CD4-positive, alpha-beta T cell treated with Interleukin-17A for 1 hour (primary cell): ENCODE measurements at places on chromosomes 7 and 10.

- no peak for DNase-seq
These were observed 1.3 kb upstream of the TMED4 start for GRCh38 chr7:44583146-44583865.

- no peak for DNase-seq
These were observed 45.9 kb upstream of the WDR11 start for GRCh38 chr10:120805014-120805812.

DNA sequence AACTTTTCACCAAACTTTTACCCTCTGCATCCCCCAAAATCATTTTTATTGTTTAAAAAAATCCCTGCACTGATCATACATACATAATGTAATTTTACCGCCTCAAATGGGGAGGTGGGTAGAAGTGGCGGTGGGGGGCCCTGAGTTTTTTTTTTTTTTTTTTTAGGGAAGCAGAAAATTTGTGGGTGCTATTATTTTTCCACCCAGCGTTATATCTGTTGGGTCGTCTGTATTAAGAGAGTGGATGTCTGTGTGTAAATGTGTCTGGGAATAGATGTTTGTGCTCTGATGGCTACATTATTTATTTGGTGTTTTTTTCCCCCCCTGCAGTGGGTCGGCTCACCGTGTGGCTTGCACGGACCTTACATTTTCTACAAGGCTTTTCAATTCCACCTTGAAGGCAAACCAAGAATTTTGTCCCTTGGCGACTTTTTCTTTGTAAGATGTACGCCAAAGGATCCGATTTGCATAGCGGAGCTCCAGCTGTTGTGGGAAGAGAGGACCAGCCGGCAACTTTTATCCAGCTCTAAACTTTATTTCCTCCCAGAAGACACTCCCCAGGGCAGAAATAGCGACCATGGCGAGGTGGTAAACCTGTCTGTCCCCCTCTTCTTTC, 438 bp downstream of the ARID5B start:
- DNase-seq: no peak

DNA sequence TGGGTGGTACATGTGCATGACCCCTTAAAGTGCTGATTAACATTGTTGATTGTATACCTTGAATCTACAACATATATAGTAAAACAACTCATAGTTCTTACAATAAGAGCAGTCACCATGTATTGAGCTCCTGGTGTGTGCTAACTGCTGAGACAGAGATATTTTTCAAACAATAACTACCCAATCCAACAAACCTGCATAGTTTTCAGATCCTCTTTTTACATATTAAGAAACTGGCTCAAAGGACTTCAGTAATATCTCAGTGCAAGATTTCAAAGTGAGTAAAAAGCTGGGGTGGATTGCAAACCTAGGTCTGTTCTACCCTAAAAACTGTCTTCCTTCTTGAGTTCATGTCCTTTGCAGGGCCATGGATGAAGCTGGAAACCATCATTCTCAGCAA, 272.2 kb downstream of the SNX13 start:
- DNase-seq: no peak

DNA sequence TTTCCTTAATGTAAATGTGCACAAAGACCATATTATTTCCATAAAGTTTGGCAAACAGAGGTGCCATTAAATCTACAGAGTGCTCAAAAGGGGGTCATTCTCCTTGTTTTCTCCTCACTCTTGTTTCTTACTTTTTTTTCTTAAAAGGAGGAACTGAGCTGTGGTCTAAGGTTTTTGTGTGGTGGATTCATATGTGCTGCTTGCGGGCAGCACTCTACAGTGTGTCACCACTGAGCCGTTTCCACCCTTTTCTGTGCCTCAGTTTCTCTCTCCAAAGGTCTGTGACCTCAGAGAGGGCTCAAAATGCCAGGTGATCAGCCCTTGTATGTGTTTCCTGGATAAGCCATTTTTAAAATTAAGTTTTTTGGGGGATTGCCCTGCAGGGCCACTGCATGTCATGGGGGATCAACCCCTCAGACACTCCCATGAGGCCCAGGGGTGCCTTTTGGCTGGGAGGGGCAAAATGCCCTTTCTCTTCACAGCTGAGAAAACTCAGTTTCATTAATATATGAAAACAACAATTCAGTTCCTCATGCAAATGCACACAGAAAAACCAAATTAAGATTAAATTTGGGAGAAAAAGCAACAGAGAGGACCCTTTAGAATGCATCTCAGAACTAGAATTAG, 56.9 kb upstream of the VOPP1 start:
- DNase-seq: no peak

GRCh38 chr10:48551861-48552591, 52.8 kb downstream of the ARHGAP22 start:
- DNase-seq: peak; percentile 8

- no peak for DNase-seq
These were observed 31.0 kb downstream of the TACR2 start for GRCh38 chr10:69385454-69386350.

DNA sequence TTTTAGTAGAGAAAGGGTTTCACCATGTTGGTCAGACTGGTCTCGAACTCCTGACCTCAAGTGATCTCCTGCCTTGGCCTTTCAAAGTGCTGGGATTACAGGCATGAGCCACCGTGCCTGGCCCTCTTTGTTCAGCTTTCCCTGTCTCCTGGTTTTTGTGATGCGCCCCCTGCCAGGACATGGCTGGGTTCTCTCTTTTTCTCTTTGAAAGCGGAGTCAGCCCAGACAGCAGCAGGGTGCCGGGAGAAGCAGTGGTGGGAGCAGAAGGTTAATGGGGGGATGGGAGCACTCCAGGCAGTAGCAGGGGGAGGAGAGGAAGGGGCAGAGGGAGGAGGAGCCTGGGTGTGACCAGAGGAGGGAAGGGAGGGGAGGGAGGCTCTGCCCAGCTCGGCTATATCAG, 1.8 kb downstream of the MUC3A start:
- no peak for DNase-seq

DNA sequence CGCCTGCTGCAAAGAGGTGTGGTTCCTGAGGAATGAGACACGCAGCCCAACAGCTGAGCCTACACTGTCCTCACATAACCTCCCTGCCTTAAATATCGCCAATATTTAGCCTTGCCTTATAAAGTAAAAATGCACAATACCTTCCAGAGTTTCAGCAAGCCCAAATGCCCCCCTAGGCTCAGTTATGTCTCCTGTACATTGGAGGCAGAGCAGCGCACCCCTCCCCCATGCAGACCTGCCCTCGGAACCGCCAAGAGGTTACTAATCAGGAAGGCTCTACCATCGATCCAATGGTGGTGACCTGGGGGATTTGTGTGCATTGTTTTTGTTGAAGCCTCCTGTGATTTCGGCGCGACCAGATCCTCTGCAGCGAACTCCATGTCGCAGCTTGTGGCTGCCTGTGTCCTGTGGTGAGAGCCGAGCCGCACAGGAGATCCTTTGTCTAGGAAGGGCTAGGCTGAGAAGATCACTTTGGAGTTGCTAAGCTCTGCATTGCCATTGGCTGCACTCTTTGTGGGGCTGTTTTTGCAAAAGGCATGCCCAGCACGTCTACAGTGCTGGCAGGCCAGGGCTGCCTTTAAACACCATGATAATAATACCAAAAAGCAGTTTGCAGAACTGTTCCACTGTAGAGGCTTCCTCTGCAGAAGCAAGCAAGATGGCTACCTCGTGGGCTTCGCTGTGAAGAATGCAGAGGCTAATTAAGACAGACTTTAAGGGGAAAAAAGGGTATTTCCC, 40.1 kb downstream of the TET1 start:
- DNase-seq: peak; percentile 53

GRCh38 chr7:40584667-40585433, 450.0 kb downstream of the SUGCT start:
- no peak for DNase-seq

DNA sequence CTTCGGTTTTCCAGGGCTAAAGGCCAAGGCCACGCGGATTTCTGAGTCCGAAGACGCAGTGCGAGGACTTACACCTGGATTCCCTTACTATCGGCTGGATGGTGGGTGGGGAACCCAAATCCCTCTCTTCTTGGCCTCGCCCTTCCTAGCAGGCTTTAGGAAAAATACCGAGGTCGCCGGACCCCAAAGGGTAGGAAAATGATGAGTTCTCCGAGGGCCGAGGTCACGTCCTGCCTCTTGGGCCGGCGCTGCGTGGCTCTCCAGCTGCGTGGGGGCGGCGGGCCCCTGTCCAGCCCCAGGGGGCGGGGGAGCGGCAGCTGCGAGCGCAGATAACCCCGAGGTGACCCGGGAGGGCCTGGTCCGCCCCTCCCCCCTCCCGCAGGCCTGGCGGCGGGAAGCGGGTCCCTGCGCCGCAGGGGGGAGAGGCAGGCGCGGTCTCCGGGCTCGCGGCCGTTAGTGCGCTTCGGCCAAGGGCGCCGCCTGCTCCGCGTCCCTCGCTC, 805 bp upstream of the HMX3 start:
- DNase-seq: no peak
